ENCODE measurements at places on chromosomes 3 and 15.

- DNase-seq, result no peak
Measured at GRCh38 chr3:49406571-49407565, 4.9 kb downstream of the RHOA start.

DNA sequence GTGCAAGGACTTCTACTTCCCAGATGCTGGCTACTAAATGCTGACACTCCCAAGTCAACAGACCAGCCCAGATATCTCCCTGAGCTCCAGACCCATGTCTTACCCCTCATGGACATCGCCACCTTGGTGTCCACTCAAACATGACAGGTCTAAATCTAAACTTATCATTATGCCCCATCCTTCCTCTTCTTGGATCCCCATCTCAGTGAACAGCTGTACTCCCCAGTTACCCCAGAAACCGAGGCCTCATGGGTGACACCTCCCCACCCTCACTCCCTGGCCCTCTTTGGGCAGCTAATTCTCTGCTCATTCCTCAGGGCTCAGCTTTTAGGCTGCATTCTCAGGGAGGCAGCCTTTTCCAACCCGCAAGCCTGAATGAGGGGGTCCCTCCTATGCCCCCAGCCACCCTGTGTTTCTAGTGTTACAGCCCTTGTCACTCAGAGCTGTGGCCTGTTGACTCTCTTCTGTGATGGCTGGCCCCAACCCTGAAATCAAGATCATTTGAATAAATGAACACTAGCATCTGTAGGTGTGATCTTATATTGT is 5.4 kb downstream of the EHD4 start:
- no peak for DNase-seq

DNA sequence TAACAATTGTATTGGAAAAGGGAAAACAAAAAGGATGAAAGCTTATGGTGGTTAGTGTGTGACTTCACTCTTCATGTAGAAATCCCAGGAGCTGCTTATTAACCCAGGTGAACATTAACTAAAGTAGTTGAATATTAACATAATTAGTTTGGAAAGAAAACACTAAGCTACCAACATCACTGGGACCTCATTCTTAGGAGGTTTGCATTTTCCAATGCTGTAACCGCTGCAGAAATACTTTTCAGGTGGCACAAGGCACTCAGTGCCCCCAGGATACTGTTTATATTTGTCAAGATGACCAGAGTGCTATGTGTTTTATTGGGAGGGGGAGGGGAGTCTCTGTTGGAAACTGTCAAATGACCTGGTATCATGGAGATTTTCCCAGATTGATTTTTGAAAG is 25.9 kb upstream of the VILL start:
- peak; percentile 43 for DNase-seq

GRCh38 chr3:112973325-112974177 is 1.4 kb downstream of the CD200R1 start:
- no peak for DNase-seq

DNA sequence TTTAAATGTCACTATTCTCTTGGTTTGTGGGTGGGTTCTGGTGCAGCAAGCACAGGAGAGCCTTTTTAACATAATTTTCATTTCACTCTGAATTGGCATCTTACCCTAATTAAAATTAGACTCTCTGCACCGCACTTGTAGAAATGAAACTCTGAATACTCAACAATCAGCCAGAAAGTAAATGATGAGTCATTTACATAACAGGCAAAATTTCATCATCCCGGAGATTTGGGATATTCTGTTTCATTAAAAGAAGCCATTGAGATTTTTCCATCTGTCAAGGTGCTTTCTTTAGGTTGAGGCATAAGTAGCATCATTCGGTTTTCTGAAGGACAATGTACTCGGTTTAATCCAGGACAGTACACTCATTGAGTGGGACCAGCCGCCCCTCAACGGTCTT is 111.0 kb downstream of the RFTN1 start:
- DNase-seq, result no peak

All from SW480 (cell line).